Stimulated activated memory B cell treated with anti-CD40 and anti-IgM and Interleukin-4, amounts not matched to agents 10 μg/mL and 1 μg/mL and 100 μg/mL, for 72 hours (primary cell): ENCODE measurements at places on chromosomes 11 and 22.

DNA sequence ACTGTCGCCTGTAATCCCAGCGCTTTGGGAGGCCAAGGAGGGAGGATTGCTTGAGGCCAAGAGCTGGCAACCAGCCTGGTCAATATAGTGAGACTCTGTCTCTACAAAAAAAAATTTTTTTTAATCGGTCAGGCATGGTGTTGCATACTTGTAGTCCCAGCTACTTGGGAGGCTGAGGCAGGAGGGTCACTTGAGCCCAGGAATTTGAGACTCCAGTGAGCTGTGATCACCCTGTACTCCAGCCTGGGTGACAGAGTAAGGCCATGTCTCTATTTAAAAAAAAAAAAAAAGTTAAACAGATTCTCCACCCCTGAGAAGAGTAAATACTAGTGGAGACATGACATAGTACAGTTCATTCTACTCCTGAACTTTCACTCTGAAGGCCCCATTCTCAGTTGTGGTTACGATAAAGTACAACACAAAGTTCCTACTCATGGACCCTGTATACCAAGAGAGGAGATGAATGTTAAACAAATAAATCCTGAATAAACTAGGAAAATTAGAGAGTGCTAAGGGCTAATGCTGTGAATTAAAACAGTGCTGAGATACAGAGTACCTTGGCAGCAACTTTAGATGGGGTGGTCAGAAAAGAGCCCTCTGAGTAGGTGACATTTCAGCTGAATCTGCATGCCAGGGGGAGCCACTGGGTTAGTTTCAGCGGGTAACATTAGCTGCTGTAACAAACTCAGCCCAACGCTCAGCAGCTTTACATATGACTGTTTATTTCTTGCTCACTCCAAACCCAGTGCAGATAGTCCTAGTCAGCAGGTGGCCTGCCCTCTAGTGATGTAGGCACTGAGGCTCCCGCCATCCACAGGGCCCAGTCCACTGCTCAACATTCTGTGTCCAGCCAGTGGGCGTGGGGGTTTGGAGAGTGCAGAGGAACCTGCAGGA is 75.1 kb downstream of the DBX1 start:
- no peak for ATAC-seq

DNA sequence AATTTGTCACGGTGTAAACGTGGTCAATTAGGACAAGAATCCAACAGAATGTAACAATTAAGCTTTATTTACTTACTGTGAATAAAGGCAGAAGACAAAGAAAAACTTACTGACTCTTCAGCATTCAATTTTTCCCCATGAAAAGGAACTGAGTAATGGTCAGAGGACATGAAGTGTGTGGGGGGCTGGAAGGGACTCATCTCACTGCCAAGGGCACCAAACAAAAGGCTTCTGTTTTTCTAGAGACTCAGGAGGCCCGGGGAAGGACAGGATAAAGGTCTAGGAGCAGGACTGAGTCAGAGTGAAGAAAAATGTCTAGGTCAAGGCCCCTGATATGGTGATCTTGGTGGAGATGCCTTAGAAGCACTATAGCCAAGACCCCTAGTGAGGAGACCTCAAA is 564.2 kb upstream of the ANO5 start:
- no peak for ATAC-seq

- no peak for ATAC-seq
These were observed 16.7 kb upstream of the TMEM123 start for GRCh38 chr11:102469196-102469821.

- peak; percentile 58 for ATAC-seq
These were observed 3.5 kb downstream of the KRTAP5-9 start for GRCh38 chr11:71551711-71552110.

- ATAC-seq: no peak
These were observed 53.4 kb downstream of the FAM181B start for GRCh38 chr11:82680252-82680651.

DNA sequence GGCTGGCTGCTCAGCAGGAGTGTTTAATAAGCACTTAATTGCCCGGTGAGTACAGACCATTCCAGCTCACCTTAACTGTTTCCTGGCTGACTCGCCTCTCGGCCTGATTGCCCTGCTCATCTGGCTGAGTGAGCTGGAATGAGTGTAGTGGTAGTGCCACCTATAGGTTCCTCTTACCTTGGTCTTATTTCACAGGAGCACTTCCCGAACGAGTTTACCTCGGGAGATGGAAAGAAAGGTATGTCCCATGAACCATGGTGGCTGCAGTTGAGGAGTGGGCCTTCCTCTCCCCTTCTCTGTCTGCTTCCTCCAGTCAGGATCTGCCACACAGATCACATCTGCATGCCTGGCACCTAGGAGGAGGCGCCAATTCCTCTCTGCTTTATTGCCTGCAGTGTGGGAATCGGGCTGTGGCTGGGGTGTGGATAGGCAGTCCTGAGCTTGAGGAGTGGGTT is 26.7 kb downstream of the UPB1 start:
- ATAC-seq: peak; percentile 64

GRCh38 chr11:334264-334994 is 13.8 kb upstream of the IFITM3 start:
- no peak for ATAC-seq

- ATAC-seq: no peak
These were observed 46.6 kb downstream of the KDM2A start for GRCh38 chr11:67165623-67166022.

DNA sequence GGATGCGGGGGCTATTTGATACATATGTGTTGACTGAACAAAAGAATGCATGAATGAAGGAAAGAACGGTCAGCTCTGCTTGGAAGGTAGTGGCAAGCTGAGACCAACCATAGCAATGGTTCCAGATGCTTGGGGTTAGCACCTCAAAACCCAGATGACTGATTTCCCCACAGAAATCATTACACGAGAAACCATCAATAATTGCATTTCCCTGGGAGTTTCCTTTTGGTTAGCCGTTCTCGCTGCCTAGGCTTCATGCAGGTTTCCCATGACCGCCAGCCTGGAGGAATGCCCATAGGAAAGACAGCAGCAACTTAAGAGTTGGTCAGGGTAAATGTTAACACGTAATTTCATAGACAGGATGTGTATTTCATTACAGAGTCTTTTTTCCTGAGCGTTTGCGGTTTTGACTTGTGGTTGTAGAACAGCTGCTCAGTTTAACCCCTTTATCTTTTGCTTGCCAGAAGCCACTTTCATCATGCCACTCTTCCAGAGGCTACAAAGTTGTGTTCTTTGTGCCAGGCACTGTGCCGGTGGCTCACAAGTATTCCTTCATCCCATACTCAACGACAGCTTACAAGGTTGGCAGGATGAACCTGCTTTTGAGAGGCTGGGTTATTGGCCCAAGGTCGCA is 2.8 kb downstream of the IL17RA start:
- no peak for ATAC-seq

- ATAC-seq: no peak
These were observed 124.7 kb downstream of the ARHGAP32 start for GRCh38 chr11:129067454-129067853.

GRCh38 chr11:74388678-74389327 is 9.4 kb downstream of the PGM2L1 start:
- peak; percentile 74 for ATAC-seq

DNA sequence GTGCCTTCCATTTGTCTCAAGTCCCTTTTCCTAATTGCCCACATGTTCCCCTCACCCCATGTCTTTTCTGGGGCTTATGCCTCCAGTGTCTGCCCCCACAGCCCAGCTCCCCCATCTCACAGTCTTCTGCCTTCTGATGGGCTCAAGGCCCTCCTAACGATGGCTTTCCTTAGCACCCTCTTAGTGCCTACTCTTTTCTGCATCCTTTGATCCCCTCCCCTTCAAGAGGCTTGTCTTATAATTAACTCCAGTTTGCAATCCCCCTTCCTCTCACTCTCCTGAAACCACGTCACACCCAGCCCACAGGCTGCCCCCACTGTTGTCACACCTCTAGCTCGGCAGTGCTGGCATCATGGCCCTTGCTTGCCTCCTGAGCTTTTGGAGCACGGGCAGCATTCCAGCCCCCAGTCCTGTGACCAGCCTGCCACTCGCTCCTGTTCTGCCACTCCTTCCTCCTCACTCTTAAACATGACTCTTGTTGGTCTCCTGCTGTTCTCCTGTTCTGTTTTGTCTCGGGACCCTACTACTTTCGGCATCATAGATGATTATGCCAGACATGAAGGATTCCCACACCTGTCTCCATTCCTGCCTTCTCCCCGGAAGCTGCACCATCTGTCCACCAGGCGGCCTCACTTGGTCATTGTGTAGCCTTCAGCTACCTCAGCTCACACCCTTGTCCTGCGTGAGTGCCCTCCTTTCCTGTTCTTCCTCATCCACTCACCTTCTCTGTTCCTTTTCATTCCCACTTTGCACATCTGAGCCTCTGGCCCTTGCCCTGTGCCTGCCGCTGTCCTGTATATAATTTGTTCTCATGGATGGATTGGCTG is 26.1 kb downstream of the UBE2L3 start:
- ATAC-seq: no peak

GRCh38 chr11:11724994-11725393 is 103.2 kb upstream of the GALNT18 start:
- no peak for ATAC-seq

GRCh38 chr11:6345366-6345765 is 25.1 kb upstream of the CAVIN3 start:
- no peak for ATAC-seq

DNA sequence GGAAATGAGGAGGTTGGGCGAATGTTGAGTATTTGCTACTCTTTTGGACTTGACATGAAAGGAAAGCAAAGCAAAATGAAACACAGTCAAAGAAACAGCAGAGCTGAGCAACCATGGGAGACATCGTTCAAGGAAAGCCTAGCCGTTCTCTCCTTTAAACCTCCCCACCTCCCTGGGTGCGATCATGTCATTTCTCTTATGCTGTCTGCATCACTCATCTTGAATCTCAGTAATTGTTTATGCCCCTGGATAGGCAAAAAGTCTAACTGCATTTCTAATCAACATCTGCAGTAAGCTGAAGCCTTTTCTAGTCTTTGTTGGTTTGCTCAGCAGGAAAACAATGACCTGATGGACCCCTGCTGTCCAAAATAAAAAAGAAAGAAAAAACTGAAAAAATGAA is 107.0 kb downstream of the MSANTD4 start:
- no peak for ATAC-seq

GRCh38 chr11:59615120-59615636 is 396 bp downstream of the OSBP start:
- ATAC-seq: peak; percentile 2

DNA sequence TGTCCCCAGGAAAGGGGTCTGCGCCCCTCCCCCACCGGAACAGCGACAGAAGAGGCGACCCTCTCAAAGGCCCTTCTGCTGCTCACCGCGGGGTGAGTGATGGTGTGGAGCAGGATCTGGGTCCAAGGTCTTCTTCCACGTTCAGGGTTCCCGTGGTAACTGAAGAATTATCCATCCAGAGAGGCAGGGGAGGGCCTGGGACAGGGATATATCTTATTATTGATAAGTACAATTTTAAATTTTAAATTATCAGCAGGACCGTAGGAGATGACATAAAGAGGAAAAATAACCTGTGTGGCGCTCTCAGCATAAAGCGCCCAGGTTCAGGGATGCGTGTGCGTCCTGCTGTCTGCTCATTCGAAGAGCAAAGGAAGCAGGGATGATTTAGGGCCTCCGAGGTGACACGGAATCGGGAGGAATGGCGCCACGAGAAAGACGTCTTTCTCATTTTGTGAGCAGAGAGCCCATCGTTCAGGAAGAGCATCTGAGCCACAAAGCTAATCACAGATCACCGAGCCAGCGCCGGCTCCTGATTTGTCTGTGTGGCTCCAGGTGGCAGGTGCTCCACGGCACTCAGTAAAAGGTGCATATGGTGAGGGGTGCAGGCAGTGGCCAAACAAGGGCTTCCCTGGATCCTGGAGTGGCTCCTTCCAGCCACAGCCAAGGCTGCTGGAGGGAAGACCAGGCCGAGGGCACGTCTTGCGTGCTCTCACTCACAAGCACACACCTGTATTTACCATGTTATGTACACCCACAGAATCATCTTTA is 19.3 kb downstream of the KRTAP5-5 start:
- ATAC-seq: no peak

DNA sequence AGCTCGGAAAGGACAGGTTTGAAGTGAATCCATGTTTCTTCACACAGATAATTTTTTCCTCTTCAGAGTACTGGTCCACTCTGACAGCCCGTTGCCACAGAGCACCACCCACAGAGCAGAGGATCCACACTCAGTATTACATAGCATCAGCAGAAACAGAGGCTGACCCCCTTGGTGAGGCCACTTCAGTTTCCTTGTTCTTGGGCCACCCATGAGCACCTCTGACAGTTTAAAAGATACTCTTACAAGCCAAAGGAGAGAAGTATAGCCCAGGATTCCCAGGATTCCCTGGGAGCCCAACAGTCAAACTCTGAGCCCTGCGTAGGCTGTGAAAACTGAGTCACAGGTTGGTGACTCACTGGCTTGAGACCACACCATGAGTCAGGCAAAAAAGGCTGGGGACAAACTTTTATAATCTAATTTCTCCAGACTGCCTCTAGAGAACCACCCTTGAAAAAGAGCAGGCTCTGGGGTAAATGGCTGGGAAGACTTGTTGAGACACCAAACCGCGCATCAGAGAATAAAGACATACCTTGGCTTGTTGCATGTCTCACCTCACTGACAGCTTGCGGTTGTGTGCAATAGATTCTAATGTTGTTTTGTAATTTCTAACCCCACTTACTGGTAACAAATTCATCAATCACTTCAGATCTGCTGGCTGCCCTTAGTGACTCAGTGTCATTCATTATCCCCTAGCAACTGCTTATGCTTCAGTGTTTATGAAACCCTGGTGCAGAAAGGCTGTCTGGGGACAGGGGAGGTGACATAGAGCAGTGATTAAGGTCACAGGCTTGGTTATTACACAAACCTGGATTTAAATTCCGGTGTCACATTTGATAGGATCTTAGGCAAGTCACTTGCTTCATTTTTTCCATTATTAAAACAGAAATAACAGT is 56.9 kb upstream of the PRSS23 start:
- ATAC-seq: no peak

GRCh38 chr11:83156996-83157593 is at the start of gene PCF11:
TSS of gene PCF11 (plus strand) at chr11:83157131. CDS start at chr11:83157440, 309 bp downstream.
- ATAC-seq: peak; percentile 31

DNA sequence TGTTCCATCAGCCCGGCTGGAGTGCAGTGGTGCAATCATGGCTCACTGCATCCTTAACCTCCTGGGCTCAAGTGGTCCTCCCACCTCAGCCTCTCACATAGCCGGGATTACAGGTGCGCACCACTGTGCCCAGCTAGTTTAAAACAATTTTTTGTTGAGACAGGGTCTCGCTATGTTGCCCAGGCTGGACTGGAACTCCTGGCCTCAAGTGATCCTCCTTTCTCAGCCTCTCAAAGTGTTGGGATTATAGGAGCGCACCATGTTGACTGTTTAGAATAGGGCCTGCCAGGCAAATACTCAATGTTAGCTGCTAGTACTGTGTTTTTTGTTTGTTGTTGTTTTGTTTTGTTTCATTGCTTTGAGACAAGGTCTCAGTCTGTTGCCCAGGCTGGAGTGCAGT is 66.4 kb downstream of the ARHGAP8 start:
- ATAC-seq: no peak
